Left ventricle myocardium superior (tissue), 1 donor: ENCODE measurements at places on chromosomes 3 and 15.

GRCh38 chr15:74322558-74323180 is 44.8 kb downstream of the CYP11A1 start:
- DNase-seq: peak; percentile 79

- DNase-seq: no peak
These were observed 31.2 kb downstream of the SLC25A36 start for GRCh38 chr3:140972833-140973232.

DNA sequence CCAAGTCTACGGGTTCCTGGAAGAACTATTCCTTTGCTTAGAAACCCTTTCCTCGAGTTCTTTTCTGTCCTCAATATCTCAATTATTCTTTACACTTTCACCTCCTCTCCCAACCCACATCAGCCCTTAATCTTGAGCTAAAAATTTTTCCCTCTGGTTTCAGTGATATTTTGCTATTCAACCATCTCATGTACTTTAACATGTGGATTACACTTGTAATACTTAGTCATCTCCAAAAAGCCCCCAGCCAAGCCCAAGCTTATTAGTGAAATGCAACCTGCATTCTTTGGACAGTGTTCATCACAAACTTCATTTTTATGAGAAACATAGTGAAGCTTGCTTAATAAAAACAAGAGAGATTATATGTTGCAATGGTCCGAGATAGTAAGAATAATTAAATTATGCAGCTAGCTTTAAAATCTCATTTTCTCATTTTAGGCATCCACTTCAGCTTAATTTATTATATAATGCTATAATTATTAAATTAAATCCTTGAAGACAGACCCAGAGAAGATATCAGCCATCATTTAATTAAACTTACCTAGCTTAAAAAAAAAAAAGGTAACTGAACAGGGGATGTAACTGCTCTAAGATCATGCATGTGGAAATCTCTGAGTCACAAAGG is 534.5 kb upstream of the TBL1XR1 start:
- DNase-seq: no peak

GRCh38 chr3:86152620-86153019 is 838.3 kb downstream of the VGLL3 start:
- DNase-seq: no peak

- no peak for DNase-seq
These were observed 14.1 kb downstream of the BBS4 start for GRCh38 chr15:72700076-72700475.

DNA sequence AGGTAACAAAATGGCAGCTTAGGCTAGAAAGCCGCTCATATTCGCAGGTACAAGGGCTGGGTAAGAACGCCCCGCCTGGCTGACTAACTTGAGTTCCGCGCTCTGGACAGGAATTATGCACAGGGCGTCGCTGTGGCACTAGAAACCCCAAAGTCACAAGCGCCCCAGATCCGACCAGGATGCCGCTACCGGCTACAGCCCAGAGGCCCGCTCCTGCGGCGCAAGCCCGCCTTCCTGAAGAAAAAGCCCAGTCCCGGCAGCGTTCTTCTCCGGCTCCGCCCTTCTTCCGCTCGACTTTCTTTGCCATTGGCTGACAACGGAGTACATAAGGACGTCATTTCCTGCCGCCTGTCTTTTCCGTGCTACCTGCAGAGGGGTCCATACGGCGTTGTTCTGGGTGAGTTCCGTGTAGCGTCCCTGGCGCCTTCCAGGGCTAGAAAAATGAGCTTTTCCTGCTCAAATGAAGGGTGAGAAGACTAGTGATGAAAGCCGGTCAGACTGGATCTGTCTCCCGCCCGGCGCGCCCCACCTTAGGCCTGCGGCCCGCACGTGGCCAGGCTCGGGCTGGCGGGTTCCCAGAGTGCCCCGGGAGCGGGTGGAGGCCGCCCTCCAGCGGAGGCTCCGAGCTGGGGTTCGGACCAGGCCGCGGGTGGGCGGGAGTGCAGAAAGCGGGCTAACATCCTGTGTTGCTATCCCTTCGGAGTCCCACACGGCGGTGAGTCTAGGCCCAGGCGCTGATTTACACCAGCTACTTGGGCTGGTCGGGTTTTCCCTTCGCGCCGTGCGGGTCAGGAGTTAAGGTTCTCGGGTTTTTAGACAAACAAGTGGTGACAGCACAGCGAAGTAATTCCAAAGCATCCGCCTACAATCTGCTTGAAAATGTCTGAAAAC is at the start of gene RPSA:
RPSA (plus strand) TSS at position 353 of the 891 bp plus-strand sequence. CDS start 934 bp downstream, outside the sequence.
- peak; percentile 94 for DNase-seq

- DNase-seq: no peak
These were observed 360.6 kb upstream of the ATP10A start for GRCh38 chr15:26223720-26224119.
